ENCODE measurements at places on chromosomes 2 and 18. TPM values are rescaled to one million over a fixed set of nuclear protein-coding genes. Genes with fewer than 3 reads are reported as not detected.

The C2orf42 gene
- 11.1 TPM for total RNA-seq

The SP140 gene
- total RNA-seq: 2.0 TPM

The SPEG gene
- total RNA-seq: 13.2 TPM

The LRRTM4 gene
- not detected for total RNA-seq

The MALL gene
- 6.7 TPM for total RNA-seq

The UGT1A1 gene
- not detected for total RNA-seq

The TMEM247 gene
- total RNA-seq: not detected

The IKZF2 gene
- total RNA-seq: 5.9 TPM

The CPS1 gene
- 18.5 TPM for total RNA-seq

The PIAS2 gene
- 8.1 TPM for total RNA-seq

The C1D gene
- 8.9 TPM for total RNA-seq

The CYP26B1 gene
- not detected for total RNA-seq

The LYPD6B gene
- not detected for total RNA-seq

The CD226 gene
- total RNA-seq: under 0.01 TPM

The TYMS gene
- 80.9 TPM for total RNA-seq

The EN1 gene
- total RNA-seq: 0.17 TPM

The SSB gene
- 113 TPM for total RNA-seq

The CCDC178 gene
- not detected for total RNA-seq

The SLC4A5 gene
- total RNA-seq: under 0.01 TPM

The CXCR1 gene
- not detected for total RNA-seq

The CROCC2 gene
- total RNA-seq: not detected

The CCDC121 gene
- total RNA-seq: 1.2 TPM

The STK16 gene
- 18.8 TPM for total RNA-seq

The FAM124B gene
- not detected for total RNA-seq

The SCG2 gene
- total RNA-seq: 3.0 TPM

The SIX3 gene
- not detected for total RNA-seq

The CFAP53 gene
- total RNA-seq: 0.34 TPM

The APCDD1 gene
- 2.2 TPM for total RNA-seq

The IL36RN gene
- not detected for total RNA-seq

The DYNAP gene
- total RNA-seq: not detected

The CAPN14 gene
- under 0.01 TPM for total RNA-seq

The SNED1 gene
- 9.1 TPM for total RNA-seq

The PPP1R1C gene
- total RNA-seq: 0.15 TPM

The KCNK3 gene
- not detected for total RNA-seq

The COL3A1 gene
- total RNA-seq: 652 TPM

The UGT1A10 gene
- not detected for total RNA-seq

The NGEF gene
- 2.2 TPM for total RNA-seq

The STK39 gene
- 11.7 TPM for total RNA-seq

The IMP4 gene
- 132 TPM for total RNA-seq

The SLC19A3 gene
- 0.59 TPM for total RNA-seq

The LRATD1 gene
- total RNA-seq: 1.3 TPM

The TGFA gene
- not detected for total RNA-seq

The SNTG2 gene
- not detected for total RNA-seq

The COX5B gene
- total RNA-seq: 436 TPM

The PLEKHH2 gene
- 1.2 TPM for total RNA-seq

The DTNA gene
- 8.3 TPM for total RNA-seq

The ENOSF1 gene
- 16.1 TPM for total RNA-seq

The IL1F10 gene
- not detected for total RNA-seq

The MOGAT1 gene
- not detected for total RNA-seq

The PRSS56 gene
- not detected for total RNA-seq

The POTEI gene
- not detected for total RNA-seq

The TWIST2 gene
- total RNA-seq: 134 TPM

The TCF7L1 gene
- 1.0 TPM for total RNA-seq

The CCDC148 gene
- 0.50 TPM for total RNA-seq

The ARHGEF33 gene
- not detected for total RNA-seq

The UGT1A6 gene
- not detected for total RNA-seq

The SP5 gene
- total RNA-seq: not detected

Data from bronchus fibroblast of lung (primary cell).